Brain (organoid and tissue), 16 donors: ENCODE measurements at places on chromosomes 12 and 14.
A peak's percentile ranks its signal among the peaks of the same experiment; 100 is the strongest.

DNA sequence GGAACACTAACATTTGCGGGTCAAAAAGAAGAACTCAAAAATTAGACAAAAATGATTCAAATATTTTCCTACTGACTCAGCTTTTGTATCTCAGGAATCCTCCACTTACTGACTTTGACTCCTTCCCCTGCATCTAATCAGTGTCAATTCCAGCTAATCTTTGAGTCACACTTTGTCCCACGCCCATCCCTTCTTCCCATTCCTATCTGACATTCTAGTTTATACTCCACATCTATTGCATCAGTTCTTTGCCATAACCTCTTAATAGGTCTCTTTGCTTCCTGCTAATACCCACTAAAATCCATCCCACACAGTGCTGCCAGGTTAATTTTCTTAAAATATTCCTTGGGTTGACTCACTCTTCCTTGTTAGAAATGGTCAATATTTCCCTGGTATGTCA lies 19.1 kb downstream of the BBS10 start:
- no peak for DNase-seq

DNA sequence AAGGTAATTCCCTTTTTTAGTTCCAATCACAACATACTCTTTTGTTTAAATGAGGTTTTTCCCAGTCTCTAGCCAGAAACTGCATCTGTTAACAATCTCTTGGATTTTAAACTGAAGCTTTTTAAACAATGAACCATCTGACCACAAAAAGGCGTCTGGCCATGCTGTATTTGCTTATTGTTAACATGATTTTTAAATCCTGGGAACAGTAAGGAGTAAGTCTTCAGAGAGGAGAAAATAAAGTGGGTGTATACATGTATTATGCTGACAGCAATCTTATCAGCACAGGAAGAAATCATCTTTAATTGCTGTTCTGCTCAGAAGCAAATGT lies 106.2 kb downstream of the DAAM1 start:
- peak; percentile 55 for DNase-seq

- DNase-seq = no peak
Measured at GRCh38 chr12:13509740-13510139, 313.2 kb downstream of the EMP1 start.

- DNase-seq = no peak
Measured at GRCh38 chr12:130185455-130186391, 23.5 kb downstream of the FZD10 start.

DNA sequence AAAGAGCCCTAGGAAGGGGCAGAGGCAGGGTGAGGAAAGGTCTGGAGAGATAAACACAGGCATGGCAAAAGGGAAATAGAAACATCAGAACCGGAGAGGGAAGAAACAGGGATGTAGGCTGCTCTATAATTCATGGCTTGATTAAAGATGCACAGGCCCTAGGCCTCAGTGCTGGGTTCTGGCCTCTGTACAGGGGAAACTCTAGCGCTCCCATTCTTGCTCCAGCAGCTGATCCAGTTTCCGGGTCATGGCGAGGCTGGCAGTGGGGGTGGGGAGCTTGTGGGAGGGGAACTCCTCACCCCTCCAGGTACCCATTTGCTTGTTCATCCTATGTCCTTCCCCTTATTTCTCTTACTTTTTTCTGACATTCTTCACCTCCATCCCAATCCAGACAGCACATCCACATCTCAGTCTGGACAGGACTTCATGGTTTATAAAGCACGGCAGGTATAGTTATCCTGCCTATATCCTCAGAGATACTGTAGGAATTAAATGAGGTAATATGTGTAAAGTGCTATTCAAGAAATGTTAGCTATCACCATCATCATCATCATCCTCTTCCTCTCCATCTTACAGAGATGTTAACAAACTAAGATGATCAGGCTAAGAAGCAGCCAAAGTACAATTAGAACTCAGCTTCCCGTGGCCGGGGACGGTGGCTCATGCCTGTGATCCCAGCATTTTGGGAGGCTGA lies 8.0 kb upstream of the GPR84 start:
- no peak for DNase-seq

GRCh38 chr12:1846421-1847405 lies 26.3 kb downstream of the LRTM2 start:
- DNase-seq = no peak
